ENCODE measurements at places on chromosomes 13 and 19. TPM values are rescaled to one million over a fixed set of nuclear protein-coding genes. Genes with fewer than 3 reads are reported as not detected.

Gene CYP2F1
- total RNA-seq, result not detected

Gene SIGLEC14
- total RNA-seq, result 4.2 TPM

GRCh38 chr19:15448778-15449619 lies 757 bp downstream of the WIZ start:
- no peak for DNase-seq

DNA sequence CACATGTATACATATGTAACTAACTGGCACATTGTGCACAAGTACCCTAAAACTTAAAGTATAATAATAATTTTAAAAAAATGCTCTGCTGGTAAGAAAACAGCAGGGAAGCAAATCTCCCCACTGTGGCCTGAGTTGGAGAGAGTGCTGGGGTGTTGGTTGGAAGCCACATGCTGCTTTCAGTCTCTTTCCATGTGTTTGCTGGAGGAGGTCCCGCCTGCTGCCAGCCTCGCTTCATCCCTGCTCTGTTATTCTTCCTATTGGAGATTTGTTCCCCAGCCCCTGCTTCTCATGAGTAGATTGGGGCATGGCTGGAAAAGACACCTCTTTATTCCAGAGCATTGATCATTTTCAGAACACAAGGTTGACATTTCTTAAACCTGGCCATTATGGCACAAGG lies 230.5 kb downstream of the FGF9 start:
- no peak for DNase-seq

GRCh38 chr13:51330791-51331190 lies 8.7 kb upstream of the SERPINE3 start:
- DNase-seq, result no peak

- DNase-seq, result peak; percentile 85
These were observed 8.4 kb downstream of the ZNF808 start for GRCh38 chr19:52535771-52536447.

GRCh38 chr19:940591-941291 lies 14.9 kb downstream of the ARID3A start:
- DNase-seq, result peak; percentile 83

- no peak for DNase-seq
These were observed 41.7 kb downstream of the ZIC5 start for GRCh38 chr13:99929866-99930265.

DNA sequence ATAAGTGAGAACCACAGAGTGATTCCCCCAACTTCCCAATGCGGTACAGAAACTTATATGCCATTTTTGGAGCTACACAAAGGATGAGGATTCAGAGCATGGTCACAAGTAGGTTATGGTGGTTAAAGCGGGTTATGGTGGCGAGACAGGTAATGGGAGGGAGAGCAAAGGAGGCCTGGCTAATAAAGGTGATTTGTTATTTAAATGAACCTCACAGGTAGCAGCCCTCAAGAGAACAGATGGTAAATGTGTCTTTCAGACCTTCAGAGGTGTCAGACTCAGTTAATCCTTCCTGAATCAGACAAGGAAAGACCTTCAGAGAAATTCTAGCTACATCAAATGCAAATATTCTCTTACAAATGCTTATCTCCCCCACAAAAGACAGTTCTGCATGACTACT lies 1971.4 kb downstream of the OLFM4 start:
- no peak for DNase-seq

DNA sequence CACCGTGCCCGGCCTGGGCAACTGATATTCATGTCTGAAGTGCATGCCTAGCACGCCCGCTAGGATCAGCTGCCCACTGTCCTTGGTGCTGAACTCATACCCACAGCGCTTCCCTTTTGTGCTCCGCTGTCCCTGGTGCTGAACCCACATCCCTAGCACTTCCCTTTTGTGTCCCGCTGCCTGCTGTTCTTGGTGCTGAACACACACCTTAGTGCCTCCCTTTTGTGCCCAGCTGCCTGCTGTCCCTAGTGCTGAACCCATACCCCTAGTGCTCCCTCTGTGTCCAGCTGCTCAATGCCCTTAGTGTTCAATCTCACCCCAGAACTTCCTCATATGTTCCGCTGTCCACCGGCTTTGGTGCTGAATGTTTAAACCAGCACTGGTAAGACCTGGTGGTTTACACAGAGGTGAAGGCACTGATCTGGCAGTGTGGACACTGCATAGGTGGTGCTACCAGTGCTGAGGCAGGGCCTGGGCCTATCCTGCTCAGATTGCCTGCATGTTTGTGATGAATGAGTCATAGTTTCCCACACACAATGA lies 26.3 kb upstream of the SIGLEC11 start:
- DNase-seq, result peak; percentile 82

Measured in ureter (tissue), 1 donor.